Suppressor macrophage (primary cell): ENCODE measurements at places on chromosomes 5 and 9.

GRCh38 chr5:76406673-76407072 is 3.6 kb downstream of the IQGAP2 start:
- DNase-seq, result peak; percentile 73

DNA sequence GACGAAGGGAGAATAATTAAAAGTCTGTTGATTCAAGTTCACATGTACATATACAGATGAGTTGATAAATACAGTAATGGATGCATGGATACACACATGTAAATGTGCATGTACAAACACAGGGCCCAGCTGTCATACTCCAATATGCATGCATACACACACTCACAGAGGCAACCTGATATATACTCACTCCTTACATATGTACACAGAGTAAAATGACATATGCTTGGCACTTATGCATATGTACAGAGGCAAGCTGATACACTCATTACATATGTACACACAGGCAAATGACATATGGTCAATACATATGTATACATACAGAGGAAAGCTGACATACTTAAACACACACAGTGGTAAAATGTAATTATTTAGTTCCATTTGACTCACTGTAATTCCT is 7.2 kb upstream of the TMEFF1 start:
- no peak for DNase-seq

DNA sequence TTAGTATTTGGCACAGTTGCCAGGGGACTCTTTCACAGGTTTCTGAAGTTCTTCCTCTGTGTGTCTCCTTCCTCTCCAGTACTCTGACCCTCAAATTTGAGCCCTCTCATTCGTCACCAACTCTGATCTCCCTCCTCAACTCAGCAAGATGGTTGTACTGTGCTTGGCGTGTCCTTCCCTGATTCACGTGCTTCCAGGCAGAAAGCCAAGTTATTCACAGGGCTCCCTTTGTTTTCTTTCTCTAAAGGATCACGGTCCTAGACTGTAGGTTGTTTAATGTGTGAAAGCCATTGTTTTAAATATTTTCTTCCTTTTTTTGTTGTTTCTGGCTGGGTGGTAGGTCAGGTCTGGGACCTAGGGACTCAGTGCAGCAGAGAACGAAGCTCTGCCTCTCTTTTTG is 142.9 kb downstream of the DMAC1 start:
- DNase-seq, result no peak

GRCh38 chr9:86034863-86035734 is 64.3 kb downstream of the GOLM1 start:
- peak; percentile 36 for DNase-seq

DNA sequence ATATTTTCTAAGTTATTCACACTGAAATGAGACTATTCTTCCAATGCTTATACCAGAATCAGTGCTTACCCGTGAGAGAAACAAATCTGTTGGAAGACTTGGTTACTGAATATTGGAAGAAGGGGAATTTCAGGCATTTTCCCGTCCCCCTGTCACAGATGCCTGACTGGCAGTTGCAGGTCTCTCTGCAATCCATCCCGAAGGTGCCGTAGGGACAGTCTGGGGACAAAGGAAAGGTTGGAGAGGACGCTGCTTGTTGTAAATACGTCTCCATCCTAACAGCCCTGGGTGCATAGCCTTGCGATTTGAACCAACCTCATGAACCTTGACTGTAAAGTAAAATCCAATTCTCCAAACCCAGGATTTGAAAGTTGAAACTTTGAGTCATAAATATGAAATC is 3.5 kb downstream of the ESM1 start:
- no peak for DNase-seq

- DNase-seq, result no peak
Measured at GRCh38 chr9:89313842-89314241, 2.8 kb downstream of the CKS2 start.

GRCh38 chr9:72254901-72255545 is 105.8 kb downstream of the GDA start:
- DNase-seq, result no peak

DNA sequence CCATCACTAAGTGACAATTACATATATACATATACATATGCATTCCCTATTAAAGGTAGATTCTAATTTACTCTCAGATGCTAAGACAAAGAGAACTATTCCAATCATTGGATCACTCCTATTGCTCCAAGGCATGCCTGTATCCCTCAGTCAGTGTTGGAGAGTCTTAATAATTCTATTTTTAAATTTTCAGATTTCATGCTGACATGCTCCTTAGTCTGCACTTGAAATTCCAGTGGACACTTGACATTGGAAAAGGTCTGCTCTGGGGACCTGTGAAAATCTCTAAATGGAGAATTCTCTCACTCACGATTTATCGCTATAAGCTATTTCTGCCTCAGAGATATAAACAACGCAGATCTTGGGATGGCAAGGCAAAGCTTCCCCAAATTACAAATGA is 3.9 kb upstream of the FUBP3 start:
- DNase-seq, result no peak

GRCh38 chr9:121153642-121154041 is 48.0 kb downstream of the RAB14 start:
- DNase-seq, result no peak

GRCh38 chr9:87465816-87466215 is 31.9 kb upstream of the DAPK1 start:
- no peak for DNase-seq

- DNase-seq, result no peak
Measured at GRCh38 chr5:66417781-66418180, 178.4 kb upstream of the MAST4 start.

DNA sequence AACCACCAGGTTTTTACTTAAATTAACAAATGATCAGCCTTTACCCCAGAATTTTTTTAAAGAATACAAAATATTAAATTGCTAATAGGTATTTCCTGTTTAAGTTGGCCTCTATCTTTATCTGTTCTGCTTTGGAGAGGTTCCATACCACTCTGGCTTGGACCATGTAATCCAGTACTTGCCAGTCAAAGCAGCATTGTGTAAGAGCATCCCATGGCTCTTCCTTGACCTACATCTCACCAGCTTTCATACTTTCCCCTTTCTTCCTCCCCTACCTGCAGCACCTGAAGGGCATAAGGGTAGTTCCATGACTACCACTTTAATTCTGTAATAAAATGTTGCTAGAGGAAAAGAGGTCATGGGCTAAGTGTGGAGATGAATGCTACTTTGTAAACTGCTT is 140.8 kb upstream of the MTAP start:
- no peak for DNase-seq

- DNase-seq, result no peak
Measured at GRCh38 chr5:171975262-171975876, 31.1 kb downstream of the FBXW11 start.

DNA sequence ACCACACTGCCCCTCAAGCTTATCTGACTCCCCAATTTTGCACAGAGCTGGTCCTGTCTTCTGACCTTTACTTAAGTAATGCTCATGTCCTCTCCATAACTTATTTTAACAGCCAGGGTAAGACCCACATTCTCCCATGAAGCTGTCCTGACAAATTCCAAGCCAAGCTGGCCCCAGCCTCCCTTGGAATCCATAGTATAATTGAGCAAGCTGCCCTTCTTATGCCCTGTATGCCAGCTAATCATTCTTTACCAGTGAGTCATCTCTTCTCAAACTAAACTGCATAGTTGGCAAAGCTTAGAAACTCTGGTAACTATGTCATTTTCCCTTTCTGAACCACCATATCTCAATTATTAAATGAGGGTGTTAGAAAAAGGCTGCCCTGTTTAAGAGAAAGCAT is 92.4 kb downstream of the NFIB start:
- no peak for DNase-seq
